ENCODE measurements at places on chromosomes 11 and 22. TPM values are rescaled to one million over a fixed set of nuclear protein-coding genes. Genes with fewer than 3 reads are reported as not detected.

DNA sequence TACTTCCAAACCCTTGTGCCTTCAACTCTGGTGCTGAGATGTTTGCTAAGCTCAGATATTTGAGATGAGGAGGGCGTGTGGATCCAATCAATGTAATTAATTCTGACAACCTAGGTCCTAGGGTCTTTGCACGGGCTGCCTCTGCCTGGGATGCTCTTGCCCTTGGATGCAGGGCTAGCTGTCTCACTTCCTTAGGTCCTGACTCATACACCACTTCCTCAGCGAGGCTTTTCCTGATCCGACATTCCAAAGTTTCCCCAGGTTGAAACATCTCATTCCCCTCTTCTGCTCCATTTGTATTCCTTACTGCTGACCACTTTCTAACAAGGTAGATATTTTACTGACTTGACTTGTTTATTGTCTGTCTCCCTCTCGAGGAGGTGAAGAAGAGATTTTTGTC is 43.0 kb upstream of the NTM start:
- DNase-seq: no peak

- no peak for DNase-seq
Observed at GRCh38 chr11:114942207-114942606, 263.9 kb downstream of the NXPE2 start.

The PGA5 gene
- total RNA-seq: not detected

- DNase-seq: no peak
Observed at GRCh38 chr11:12478743-12479142, 101.4 kb downstream of the PARVA start.

DNA sequence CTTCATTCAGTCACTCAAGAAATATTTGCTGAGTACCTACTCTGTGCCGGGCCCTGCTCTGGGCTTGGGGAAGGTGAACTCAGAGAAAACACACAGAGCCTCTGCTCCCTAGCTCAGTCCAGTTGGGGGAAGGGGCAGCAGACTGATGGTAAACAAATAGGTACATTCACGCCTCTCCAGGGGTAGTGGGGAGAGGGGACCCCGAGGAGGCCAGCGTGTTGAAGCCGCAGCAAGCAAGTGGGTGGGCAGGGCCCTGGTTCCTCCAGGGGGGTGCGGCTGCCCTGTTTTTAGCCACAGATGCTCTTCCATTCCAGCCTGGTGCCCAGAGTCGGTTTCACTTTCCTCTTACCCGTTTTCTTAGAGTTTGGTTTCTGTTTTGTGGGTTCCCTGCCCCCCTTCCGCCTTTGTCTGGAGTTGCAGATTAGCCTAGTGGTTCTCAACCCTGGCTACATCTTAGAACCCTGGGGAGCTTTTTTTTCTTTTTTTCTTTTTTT is 8.7 kb downstream of the DRAP1 start:
- DNase-seq: peak; percentile 91

GRCh38 chr11:45100339-45100738 is 46.1 kb upstream of the PRDM11 start:
- DNase-seq: no peak

DNA sequence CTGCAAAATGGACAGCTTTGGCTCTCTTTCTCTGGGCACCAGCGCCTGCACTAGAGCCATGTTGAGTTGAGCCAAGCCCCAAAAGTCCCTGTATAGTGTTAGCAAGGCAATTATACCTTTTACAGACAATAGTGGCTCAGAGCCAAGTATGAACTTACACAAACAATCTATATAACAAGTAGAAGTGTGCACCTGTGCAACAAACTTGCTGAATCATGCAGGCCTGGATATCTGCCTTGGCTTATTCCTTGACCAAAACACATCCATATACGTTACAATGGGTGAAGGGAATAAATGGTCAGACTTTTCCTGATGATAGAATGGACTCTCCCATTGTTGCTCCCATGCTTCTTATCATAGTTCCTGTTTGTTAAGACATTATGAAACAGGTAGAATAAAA is 3.8 kb upstream of the OR52I2 start:
- no peak for DNase-seq

The OLFML1 gene
- not detected for total RNA-seq

The SLC43A1 gene
- total RNA-seq: 26.5 TPM

All from activated naive CD4-positive, alpha-beta T cell treated with anti-CD3 and anti-CD28 coated beads for 36 hours (primary cell).